Mucosa of descending colon (tissue), 3 donors: ENCODE measurements at places on chromosomes 13 and 19. TPM values are rescaled to one million over a fixed set of nuclear protein-coding genes. Genes with fewer than 3 reads are reported as not detected.
A peak's percentile ranks its signal among the peaks of the same experiment; 100 is the strongest.

Gene KLK3
- total RNA-seq, result 3.7 TPM

GRCh38 chr19:7869453-7869909 lies 4.7 kb downstream of the PRR36 start:
- peak; percentile 86 for DNase-seq

DNA sequence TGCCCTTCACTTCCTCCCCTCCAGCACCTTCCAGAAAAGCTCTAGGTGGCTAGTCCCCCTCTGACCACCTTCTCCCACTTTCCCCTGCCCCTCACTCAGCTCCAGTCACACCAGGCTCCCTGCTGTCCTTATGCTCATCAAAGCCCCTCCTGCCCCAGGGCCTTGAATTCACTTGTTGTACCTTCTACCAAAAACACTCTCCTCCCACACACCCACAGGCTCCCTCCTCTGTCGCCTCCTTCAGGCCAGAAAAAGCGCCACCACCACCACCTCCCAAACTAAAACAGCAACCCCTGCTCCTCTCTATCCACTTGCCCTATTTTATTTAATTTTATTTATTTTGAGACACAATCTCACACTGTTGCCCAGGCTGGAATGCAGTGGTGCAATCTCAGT lies 4.8 kb upstream of the CEACAM16 start:
- DNase-seq, result no peak

GRCh38 chr19:50024719-50025021 lies 502 bp downstream of the VRK3 start:
- DNase-seq, result no peak

DNA sequence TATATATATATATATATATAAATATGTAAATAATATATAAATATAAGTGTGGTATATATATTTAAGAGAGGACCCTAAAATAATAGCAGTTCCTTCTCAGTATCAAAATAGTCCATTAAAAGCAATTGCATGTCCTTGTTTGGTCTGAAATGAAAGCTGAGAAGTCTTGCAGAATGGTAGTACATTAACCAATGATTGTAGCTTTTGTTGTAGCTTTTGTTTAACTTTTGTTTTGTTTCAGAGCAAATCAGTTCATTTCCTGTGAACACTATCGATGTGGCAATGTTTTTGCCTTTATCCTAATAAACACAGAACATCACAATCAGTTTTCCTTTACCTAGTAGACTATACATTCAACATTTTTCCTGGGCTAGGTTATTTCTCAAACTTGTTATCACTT lies 1256.2 kb upstream of the SPRY2 start:
- DNase-seq, result no peak

DNA sequence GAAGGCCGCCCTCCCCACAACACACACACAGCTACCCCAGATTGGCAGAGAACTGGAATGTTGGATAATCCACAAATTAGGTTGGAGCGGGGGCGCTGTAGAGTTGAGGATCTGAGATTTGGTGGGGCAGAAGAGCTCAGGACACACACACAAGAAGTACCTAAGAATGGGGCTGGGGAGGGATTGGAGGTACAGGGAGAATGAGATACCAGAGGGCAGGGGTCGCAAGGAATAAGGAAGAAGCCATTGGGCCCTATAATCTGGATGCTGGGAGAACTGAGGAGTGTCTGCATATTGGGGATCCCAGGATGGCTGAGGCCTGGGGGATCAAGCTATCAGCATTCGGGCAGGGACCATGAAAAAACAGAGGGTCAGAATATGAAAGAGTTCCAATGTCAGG lies 11.5 kb downstream of the SYT3 start:
- DNase-seq, result no peak

- no peak for DNase-seq
These were observed 532.7 kb upstream of the SPRY2 start for GRCh38 chr13:80873589-80873988.

- no peak for DNase-seq
These were observed 214.9 kb downstream of the KCNRG start for GRCh38 chr13:50229960-50230661.
